H4 (cell line): ENCODE measurements at places on chromosomes 12 and 14. TPM values are rescaled to one million over a fixed set of nuclear protein-coding genes. Genes with fewer than 3 reads are reported as not detected.

DNA sequence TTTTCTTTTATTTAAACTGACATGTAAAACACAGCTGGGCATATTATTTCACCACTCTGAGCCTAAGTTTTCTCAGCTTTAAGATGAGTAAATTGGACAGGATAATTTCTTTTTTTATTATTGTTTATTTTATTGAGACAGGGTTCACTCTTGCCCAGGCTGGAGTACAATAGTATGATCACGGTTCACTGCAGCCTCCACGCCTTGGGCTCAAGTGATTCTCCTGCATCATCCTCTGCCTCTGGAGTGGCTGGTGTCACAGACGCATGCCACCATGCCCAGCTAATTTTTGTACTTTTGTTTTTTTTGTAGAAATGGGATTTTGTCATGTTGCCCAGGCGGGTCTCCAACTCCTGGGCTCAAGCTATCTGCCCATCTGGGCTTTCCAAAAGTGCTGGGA, 12.7 kb downstream of the BMAL2 start:
- DNase-seq, result no peak

GRCh38 chr14:81187832-81188522, 32.8 kb downstream of the GTF2A1 start:
- DNase-seq, result no peak

GRCh38 chr12:121731473-121731872, 18.9 kb downstream of the TMEM120B start:
- DNase-seq, result no peak

GRCh38 chr12:71671816-71672215, 7.7 kb downstream of the THAP2 start:
- DNase-seq, result no peak

DNA sequence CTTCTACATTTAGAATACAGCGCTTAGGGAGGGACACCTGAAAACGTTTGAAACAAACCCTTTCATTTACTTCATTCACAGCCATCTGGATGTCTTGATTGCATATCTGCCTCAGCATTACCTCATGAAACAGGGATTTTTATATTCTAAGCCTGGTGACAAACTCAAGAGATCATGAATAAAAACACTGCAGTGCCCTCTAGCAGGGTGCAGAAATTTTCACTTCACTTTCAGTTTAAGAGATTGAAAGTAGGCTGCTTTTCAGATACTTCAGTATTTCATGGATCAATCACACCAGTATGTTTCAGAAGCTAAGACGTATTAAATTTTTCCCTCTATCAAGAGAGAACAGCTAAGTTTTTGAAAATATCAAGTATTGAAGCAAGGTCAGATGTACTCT, 467.8 kb downstream of the MDGA2 start:
- peak; percentile 45 for DNase-seq

DNA sequence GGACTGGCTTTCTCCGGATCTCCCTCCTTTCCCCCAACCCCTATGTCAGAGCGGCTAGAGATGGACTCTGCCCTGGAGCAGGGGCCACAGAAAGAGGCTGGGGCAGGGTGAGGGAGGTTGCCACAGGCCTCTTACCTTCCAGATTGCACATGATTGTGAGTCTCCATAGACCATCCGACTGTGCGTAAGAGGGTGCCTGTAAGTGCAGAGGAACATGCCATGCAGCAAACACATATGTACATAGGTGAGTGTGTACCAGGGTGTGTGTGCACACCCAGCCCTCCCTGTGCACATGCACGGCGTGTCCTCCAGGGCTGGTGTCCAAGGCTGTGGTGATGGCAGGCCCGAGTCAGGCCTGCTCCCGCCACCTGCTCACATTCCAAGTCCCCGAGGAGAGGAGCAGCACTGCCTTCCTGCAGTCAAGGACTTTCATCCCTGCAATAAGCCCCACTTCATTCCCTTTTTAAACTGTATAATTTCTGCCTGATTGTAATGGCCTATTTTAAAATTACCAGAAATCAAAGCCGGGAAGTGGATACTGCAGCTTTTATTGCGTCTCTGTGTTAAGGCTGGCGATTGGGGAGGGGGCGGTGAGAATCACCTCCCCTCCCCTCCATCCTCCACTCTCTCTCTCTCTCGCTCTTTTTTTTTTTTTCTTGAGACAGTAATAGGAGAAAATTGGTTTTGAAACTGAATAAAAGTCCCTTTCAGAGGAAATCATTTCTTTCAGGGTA, 28.5 kb downstream of the FAM222A start:
- DNase-seq, result no peak

TMEM233 gene
- 0.29 and 0.31 TPM in 2 replicates for total RNA-seq

- no peak for DNase-seq
Measured at GRCh38 chr14:78872837-78873236, 702.7 kb downstream of the NRXN3 start.

TAS2R8 gene
- total RNA-seq, result not detected in 2 replicates

DNA sequence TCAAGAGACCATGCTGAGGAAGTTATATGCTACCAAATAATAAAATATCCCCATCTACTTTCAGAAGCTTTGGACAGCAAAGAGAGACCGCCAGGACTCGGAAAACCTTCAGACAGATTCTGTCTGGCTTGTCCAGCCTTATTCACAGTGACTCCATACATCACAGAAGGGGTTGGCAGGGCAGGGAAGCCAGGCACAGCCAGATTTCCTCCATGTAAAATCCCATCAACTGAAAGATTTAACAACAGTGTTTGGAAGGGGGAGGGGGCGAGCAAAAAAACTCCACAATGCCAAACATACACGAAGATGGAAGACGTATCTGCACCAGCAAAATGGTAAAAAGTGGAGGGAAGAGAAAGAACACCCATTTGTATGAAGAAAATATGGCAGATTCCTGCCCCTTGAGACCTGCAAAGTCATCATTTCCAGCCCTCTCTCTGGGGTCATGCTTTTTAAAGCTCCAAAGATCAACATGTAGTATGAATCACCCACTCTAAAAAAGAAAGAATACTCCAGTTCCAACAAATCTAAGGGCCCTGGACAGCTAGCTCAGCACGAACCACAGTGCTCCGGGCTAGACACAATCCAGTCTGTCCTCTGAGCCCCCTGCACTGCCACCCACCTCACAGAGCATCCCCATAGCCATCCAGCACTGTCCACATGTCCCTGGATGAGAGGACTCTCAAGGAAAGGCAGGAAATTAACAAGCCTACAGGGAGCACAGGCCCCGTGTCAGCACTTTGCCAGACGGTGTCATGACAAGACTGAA, 116.4 kb downstream of the DICER1 start:
- peak; percentile 27 for DNase-seq

GRCh38 chr12:10849425-10849878, at the start of gene PRR4:
Gene PRR4, minus strand, starts transcription at chr12:10849475. Its CDS starts 38 bp downstream, at chr12:10849437.
- DNase-seq, result peak; percentile 70

NELL2 gene
- 6.7 and 9.2 TPM in 2 replicates for total RNA-seq

GRCh38 chr12:57759360-57759980, 4.6 kb downstream of the MARCHF9 start:
- peak; percentile 39 for DNase-seq

- no peak for DNase-seq
Measured at GRCh38 chr14:99725774-99726537, 41.9 kb downstream of the CYP46A1 start.

- no peak for DNase-seq
Measured at GRCh38 chr12:23536293-23536692, 413.2 kb downstream of the SOX5 start.

- no peak for DNase-seq
Measured at GRCh38 chr14:90060965-90061684, 669 bp upstream of the KCNK13 start.

DNA sequence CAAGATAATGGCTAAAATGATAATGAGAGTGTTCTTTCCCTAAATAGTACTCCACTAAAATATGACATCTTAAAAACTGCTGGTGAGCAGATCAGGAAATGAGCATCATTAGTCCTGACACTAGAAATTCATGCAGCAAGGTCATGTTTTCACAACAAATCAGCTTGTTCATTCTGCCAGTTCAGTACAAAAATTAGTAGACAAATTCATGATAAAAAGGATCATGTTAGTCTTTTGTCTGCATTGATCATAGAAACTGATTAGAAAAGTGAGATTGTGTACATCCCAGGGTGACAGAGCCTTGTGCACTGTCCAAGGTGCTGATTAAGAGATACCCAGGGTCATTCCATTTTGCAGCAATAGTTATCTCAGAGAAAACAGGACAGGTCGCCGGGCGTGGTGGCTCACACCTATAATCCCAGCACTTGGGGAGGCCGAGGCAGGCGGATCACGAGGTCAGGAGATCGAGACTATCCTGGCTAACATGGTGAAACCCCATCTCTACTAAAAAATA, 163.6 kb downstream of the RIMBP2 start:
- DNase-seq, result no peak

GALNT16 gene
- 0.47 and 0.52 TPM in 2 replicates for total RNA-seq

GRCh38 chr12:111271674-111272418, 97.0 kb downstream of the PHETA1 start:
- no peak for DNase-seq

DNA sequence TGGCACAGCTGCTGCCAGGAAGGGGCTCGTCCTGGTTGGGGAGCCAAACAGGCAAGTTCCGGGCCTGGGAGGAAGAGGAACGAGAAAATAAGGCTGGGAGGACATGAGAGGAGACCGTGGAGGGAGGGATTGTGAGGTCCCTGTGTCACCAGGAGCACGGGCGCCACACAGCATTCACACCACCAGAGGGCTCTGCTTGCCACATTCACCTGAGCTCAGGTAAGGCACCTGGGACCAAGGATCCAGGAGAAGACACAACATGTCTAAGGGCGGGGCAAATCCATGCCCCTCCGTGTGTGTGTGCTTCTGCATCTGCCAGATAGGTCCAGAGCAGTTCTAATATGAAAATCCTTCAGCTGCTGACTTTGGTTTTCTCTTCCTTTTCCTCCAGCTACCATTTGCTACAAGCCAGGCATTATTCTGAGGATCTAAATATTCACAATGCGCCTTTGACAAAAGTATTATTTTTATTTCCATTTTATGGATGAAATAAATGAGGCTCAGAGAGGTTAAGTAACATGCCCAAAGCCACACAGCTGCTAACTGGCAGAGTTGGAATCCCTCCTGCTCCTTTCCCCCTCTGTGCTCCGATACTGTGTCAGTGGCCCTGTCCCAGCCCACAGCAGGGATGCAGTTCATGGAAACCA, 14.6 kb downstream of the RAPGEF3 start:
- no peak for DNase-seq

DNA sequence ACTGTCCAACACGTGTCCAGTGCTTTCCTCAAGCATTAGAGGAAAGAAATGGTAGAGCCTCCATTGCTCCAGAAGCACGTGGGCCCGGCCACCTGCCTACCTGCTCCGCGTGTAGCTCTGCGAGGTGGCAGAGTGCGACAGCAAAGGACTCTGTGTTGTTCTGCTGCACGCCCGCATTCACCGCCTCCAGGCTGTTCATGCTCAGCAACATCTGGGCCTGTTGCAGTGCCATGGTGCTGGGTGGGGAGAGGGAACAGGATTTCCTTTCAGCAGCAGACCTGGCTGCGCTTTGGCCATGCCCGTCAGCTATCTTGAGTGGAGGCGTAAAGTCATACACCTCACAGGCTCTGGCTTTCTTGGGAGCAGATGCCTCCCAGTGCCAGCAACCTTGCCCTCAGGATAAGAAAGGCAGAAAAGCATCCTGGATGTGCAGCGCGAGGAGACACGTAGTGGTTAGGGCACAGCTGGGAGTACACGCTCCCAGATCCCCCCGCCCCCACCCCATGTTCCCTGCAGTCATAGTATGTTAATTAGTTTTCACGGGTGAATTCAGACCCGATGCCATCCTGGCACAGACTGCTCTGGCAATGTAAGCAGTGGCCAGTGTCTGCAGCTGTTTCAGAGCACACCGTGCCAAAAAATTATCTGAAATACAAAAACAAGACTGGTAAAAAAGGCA, 25.1 kb downstream of the ANAPC5 start:
- no peak for DNase-seq

GRCh38 chr12:75505706-75506312, 5.6 kb downstream of the KRR1 start:
- DNase-seq, result no peak

DNA sequence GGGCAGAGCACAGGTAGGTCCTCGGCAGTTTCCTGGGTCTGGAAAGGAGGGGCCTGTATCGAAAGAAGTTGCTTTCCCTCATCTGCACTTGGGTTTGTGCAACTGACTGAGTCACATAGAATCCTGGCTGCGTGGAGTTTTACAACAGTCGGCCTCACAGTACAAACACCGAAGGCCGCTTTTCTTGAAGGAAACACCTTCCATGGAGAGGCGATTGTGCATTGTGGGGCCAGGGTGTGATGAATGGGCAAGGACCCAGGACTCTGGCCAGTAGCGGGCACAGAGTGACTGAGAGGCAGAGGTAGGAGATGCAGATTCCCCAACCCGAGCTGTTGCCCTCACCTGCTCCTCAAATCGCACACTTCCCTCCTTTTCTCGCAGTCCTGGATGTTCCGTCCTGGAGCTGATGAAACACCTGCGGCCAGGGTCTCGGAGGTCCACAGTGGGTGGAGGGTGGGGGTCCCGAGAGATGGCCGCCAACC, 7.7 kb downstream of the CCND2 start:
- no peak for DNase-seq

DNA sequence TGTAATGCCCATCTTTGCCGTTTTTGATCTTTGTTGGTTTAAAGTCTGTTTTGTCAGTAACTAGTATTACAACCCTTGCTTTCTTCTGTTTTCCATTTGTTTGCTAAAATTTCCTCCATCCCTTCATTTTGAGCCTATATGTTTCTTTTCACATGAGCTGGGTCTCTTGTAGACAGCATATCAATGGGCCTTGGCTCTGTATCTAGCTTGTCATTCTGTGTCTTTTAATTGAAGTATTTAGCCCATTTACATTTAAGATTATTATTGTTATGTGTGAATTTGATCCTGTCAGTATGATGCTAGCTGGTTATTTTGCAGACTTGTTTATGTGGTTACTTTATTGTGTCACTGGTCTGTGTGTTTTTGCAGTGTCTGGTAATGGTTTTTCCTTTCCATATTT, 913.2 kb downstream of the TRHDE start:
- DNase-seq, result no peak

DNA sequence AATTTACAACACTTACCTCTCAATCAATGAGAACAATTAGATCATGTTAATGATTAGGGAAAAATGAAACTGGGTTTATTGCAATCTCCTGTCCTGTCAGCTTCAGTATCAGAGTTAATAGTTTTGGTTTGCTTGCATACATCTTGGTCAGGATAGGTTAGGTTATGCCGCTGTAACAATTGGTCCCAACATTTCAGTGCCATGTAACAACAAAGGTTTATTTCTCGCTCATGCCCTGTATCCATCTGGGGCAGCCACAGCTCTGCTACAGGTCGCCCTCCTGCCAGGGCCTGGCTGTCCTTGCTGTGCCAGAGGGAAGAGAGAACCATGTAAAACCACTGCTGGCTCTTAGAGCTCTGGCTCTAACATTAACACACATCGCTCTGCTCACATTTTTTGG, 30.5 kb upstream of the SPTLC2 start:
- no peak for DNase-seq

SMIM10L1 gene
- total RNA-seq, result 8.4 and 10.1 TPM in 2 replicates

BORCS5 gene
- total RNA-seq, result 8.1 and 9.8 TPM in 2 replicates

PRIMA1 gene
- total RNA-seq, result 0.04 TPM in 2 replicates

AVPR1A gene
- not detected in 2 replicates for total RNA-seq

- DNase-seq, result no peak
Measured at GRCh38 chr14:85425507-85425906, 104.4 kb upstream of the FLRT2 start.
